ENCODE measurements at places on chromosomes 13 and 19.
A peak's percentile ranks its signal among the peaks of the same experiment; 100 is the strongest.

GRCh38 chr19:48351341-48351752 is 12.4 kb downstream of the TMEM143 start:
- no peak overlapping the region for H3K27ac ChIP-seq
- peaks cover 3% of the 10 kb centered on the region for H3K4me1 ChIP-seq
- H3K36me3 ChIP-seq: no peaks in the 10 kb centered on the region
- no peaks in the 10 kb centered on the region for H3K27me3 ChIP-seq

DNA sequence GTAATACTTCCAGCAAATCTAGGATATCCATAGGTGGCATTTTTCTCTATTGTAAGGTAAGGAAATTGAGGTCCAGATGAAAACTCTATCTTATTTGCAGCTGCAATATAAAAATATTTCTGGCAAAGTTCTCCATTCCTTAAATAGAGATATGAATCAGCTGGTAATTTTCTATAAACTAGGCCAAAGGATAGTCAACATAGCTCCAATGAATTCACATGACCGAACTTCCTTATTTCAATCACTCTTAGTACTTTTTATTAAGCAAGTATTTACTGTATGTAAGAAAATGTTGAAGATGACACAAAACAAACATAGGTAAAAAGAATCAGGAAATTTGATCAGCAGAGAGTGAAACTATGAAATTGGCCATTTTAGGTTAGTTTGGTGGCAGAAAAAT is 13.0 kb upstream of the LCP1 start:
- H3K36me3 ChIP-seq: no peaks in the 10 kb centered on the region
- H3K27ac ChIP-seq: no peak overlapping the region
- no peak overlapping the region for H3K4me3 ChIP-seq
- H3K27me3 ChIP-seq: no peaks in the 10 kb centered on the region

DNA sequence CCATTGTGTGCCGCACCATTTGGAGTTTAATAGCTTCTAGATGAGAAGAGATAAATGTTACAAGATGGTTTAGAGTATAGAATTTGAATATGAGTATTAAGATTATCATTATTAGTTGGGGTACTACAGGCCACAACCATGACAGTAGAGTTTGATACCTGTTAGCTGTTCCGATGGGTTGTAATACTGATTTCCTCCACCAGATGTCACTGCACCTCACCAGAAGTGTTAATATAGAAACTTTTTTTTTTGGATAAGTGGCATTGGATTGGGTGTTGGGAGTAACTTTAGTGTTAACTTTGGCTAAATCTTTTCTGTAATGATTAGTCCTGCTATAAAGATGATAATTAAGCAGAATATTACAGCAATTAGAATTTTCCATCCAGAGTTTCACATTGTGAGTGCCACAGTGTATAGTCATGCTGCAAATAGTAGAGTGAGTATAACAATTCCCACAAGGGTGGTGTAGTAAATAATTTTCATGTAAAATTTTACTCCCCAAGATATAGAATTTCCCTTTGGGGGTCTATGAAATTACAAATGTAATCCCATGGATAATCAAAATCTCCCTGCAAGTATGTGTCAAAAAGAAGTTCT is 56.3 kb downstream of the PSG3 start:
- H3K27ac ChIP-seq: no peak overlapping the region
- DNase-seq: no peak
- no peak overlapping the region for H3K4me3 ChIP-seq
- no peaks in the 10 kb centered on the region for H3K36me3 ChIP-seq

- peak; percentile 91 for DNase-seq
- H3K4me3 ChIP-seq: peak within 1 kb of the TSS; percentile 91
- no peaks in the 10 kb centered on the region for H3K36me3 ChIP-seq
- H3K27me3 ChIP-seq: peaks cover 16% of the 10 kb centered on the region
- peaks cover 21% of the 10 kb centered on the region for H3K4me1 ChIP-seq
- peak within 1 kb of the TSS; percentile 96 for H3K27ac ChIP-seq
These were observed at the start of gene R3HDM4 for GRCh38 chr19:913080-913748. R3HDM4 (minus strand) TSS chr19:913219; CDS start chr19:913157, 62 bp downstream.

- H3K4me1 ChIP-seq: no peaks in the 10 kb centered on the region
- no peaks in the 10 kb centered on the region for H3K27me3 ChIP-seq
- H3K27ac ChIP-seq: no peak overlapping the region
- H3K4me3 ChIP-seq: no peak overlapping the region
- no peak for DNase-seq
These were observed 2.2 kb upstream of the ARHGEF18 start for GRCh38 chr19:7346488-7346971.

- H3K27me3 ChIP-seq: no peaks in the 10 kb centered on the region
- H3K4me3 ChIP-seq: no peak overlapping the region
- DNase-seq: no peak
- H3K36me3 ChIP-seq: no peaks in the 10 kb centered on the region
- no peak overlapping the region for H3K27ac ChIP-seq
These were observed 2.5 kb downstream of the DEDD2 start for GRCh38 chr19:42214810-42215485.

GRCh38 chr19:33285441-33285927 is 16.9 kb downstream of the CEBPA start:
- H3K4me1 ChIP-seq: peaks cover 31% of the 10 kb centered on the region
- H3K27me3 ChIP-seq: no peaks in the 10 kb centered on the region
- H3K27ac ChIP-seq: peak overlapping the region; percentile 63
- H3K4me3 ChIP-seq: no peak overlapping the region
- H3K36me3 ChIP-seq: no peaks in the 10 kb centered on the region
- no peak for DNase-seq

- H3K36me3 ChIP-seq: no peaks in the 10 kb centered on the region
- no peak overlapping the region for H3K4me3 ChIP-seq
- H3K4me1 ChIP-seq: peaks cover 9% of the 10 kb centered on the region
- H3K27ac ChIP-seq: no peak overlapping the region
- no peaks in the 10 kb centered on the region for H3K27me3 ChIP-seq
These were observed 4.0 kb downstream of the EBI3 start for GRCh38 chr19:4233282-4233853.

- no peak for DNase-seq
- peaks cover 10% of the 10 kb centered on the region for H3K27me3 ChIP-seq
- H3K4me1 ChIP-seq: no peaks in the 10 kb centered on the region
- no peak overlapping the region for H3K4me3 ChIP-seq
These were observed 123.1 kb downstream of the ATP8A2 start for GRCh38 chr13:25494698-25495411.

DNA sequence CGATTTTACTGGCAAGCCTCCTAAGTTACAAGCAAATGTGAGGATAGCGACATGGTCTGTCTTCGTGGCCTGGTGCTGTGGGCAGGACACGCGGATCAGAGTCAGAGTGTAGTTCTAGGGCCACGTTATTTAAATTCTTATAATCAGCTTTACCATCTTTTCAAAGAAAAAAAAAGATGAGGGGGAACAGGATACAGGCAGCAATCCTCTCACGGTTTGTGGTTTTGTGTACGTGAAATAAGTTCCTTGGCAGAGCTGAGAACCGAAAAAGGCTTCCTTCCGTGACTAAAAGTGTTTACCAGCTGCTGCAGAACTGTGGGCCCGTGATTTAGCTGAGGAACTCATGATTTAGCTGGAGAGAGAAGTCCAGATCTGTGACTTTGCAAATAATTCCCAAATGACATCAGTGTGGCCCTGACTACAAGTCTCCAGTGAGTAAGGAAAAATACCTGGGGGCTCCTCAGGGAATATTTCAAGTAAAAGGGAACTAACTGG is 27.2 kb downstream of the RCBTB2 start:
- H3K27me3 ChIP-seq: no peaks in the 10 kb centered on the region
- DNase-seq: no peak
- no peaks in the 10 kb centered on the region for H3K4me1 ChIP-seq
- no peak overlapping the region for H3K4me3 ChIP-seq
- H3K27ac ChIP-seq: no peak overlapping the region

DNA sequence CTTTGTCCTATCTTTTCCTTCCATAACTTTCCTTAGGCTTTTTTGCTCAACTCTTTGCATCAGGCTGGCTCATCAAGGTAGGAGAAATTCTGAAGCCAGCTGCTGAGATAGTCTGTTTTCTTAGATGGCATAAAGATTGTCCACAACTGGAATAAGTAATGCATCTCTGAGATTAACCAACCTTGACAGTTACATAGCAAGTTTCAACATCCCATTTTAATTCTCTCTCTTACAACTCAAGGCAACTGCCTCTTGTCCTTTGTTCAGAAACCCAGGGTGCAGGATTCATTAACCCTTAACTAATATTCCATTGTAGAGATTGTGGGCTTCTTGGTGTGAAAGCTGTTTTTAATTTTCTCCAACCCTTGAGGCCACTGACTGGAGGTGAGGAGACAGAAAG is 239.2 kb downstream of the LACC1 start:
- peak overlapping the region; percentile 87 for H3K27ac ChIP-seq
- H3K27me3 ChIP-seq: no peaks in the 10 kb centered on the region

DNA sequence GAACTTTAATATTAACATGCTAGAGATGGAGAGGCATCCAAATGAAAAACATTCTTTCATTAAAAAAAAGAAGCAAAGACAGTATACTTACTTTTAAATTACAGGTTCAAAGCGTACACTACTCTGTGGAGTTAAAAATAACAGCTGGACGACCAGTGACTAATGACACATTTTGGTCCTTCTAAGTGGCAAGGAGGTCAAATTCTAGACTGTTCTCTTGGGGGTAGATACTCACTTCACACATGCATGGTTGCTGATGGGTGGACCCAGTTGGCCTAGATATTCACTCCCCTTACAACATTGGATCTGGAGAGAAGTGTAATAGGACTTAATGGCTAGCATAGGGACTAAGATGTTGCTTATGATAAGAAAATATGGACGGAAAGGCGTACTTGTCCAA is 302.2 kb downstream of the DNAJC15 start:
- H3K27me3 ChIP-seq: no peaks in the 10 kb centered on the region
- no peak overlapping the region for H3K27ac ChIP-seq
- H3K36me3 ChIP-seq: no peaks in the 10 kb centered on the region

- no peaks in the 10 kb centered on the region for H3K27me3 ChIP-seq
- H3K36me3 ChIP-seq: no peaks in the 10 kb centered on the region
- H3K4me3 ChIP-seq: no peak overlapping the region
- H3K27ac ChIP-seq: no peak overlapping the region
- peak; percentile 59 for DNase-seq
- H3K4me1 ChIP-seq: peaks cover 3% of the 10 kb centered on the region
These were observed 38.6 kb downstream of the ZNF823 start for GRCh38 chr19:11699931-11700794.

DNA sequence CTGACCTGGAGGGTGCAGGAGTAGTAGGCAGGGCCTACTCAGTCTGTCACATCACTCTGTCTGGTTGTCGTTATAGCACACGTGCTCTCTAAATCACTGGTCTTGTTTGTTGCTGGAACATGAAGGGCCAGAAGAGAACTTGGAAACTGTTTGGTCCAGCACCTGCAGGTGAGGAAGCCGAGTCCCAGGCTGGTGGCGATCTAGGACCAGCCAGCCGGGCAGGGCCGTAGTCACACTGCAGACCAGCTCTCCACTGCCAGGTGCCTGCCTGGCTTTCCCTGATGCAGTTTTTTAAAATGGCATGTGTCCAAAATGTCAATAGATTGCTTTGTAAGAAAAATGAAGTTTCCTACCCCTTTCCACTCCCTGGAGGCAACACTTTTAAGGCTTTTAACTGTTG is 53.7 kb downstream of the GGACT start:
- no peaks in the 10 kb centered on the region for H3K36me3 ChIP-seq
- H3K4me1 ChIP-seq: peaks cover 6% of the 10 kb centered on the region
- no peak for DNase-seq

GRCh38 chr13:36151591-36151990 is 20.4 kb upstream of the DCLK1 start:
- no peaks in the 10 kb centered on the region for H3K36me3 ChIP-seq
- H3K27ac ChIP-seq: no peak overlapping the region
- no peaks in the 10 kb centered on the region for H3K4me1 ChIP-seq
- peaks cover 17% of the 10 kb centered on the region for H3K27me3 ChIP-seq
- DNase-seq: no peak

All from hepatocyte (in vitro differentiated cells).